Right lung (tissue), 10 donors: ENCODE measurements at places on chromosomes 2 and 18.

GRCh38 chr2:109125593-109126500 lies 3.2 kb upstream of the SH3RF3 start:
- DNase-seq, result no peak

DNA sequence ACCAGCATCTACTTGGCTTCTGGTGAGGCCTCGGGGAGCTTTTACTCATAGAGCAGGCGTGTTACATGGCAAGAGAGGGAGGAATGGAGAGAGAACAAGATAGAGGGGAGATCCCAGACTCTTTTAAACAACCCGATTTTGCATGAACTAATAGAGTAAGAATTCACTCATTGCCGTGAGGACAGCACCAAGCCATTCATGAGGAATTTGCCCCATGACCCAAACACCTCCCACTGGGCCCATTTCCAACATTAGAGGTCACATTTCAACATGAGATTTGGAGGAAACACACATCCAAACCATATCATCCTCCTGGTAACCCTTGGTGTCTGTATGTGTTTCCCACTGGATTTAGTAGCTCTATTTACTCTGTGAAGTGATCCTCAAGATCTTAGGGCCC lies 249.9 kb upstream of the SP5 start:
- DNase-seq, result no peak

GRCh38 chr18:48395646-48396045 lies 13.5 kb downstream of the ZBTB7C start:
- no peak for DNase-seq

- DNase-seq, result no peak
These were observed 109.6 kb downstream of the MEP1B start for GRCh38 chr18:32299484-32299883.

GRCh38 chr2:132503701-132504100 lies 87.1 kb downstream of the GPR39 start:
- no peak for DNase-seq

DNA sequence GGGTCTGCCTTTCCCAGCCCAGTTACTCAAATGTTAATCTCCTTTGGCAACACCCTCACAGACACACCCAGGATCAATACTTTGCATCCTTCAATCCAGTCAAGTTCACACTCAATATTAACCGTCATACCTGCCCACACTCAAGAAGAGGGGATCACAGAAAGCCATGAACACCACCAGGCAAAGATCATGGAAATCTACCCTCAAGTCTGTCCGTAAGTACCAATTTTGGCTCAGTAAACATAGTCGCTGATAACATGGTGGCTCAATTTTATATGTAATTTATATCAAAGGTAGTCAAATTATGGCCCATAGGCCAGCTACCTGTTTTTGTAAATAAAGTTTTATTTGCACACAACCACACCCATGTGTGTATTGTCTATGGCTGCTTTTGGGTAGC lies 102.3 kb upstream of the MAP2 start:
- no peak for DNase-seq

GRCh38 chr2:19360966-19361321 lies 2.5 kb upstream of the OSR1 start:
- DNase-seq, result no peak

DNA sequence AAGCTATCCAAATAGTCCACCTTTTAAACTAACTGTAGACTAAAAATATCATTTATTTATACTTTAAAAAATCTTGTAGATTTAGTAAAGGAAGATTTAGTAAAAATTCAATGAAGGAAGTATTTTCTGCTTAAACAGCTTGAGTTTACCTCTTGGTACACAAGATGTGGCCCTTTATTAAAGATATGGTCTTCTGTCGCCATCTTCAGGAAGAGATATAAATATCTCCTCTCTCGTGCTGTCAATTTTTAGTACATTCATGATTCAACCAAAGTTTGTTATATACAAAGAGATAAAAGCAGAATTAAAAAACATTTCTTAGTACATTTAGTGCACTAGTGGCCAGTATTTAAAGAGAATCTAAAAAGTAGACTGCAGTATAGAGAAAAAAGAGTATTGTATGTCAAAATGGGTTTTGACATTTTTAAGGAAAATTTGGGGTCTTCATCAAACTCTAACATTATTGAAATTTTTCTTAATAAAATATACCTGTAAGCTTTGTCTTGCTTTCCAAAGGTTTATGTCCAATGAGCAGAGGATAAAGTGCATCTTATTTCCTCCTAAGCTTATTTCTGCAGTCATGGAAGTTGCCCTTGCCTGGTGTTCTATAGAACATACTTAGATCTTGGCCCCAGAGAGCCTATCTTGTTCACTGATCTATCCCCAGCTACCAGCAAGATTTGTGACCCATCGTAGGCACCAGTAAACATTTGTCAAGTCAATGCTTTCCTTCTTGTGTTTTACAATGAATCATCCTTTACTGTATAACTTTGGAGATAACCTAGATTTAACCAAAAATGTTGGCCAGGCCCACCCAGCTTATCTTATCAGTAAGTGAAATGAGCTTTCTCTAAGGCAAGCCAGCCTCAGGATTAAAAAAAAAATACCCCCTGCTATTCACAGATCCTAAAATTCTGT lies 18.5 kb upstream of the EML6 start:
- DNase-seq, result no peak

DNA sequence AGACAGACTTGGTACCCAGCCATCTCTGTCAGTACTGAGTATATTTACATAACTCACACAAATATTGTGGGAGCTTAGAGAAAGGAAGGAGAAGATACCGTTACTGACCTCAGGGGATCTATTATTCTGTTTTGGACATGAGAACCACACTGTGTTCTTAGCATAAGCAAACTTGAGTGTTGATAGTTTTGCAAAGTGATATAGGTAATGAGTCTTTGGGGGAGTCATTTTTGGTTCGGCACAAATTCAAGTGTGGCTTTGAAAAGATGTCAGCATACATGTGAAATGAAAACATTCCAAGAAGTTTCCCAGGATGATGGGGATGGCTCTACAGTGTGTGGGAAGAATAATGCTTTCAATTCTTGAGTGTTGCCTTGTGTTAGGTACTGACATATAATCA lies 24.1 kb downstream of the SMARCAL1 start:
- DNase-seq, result no peak

DNA sequence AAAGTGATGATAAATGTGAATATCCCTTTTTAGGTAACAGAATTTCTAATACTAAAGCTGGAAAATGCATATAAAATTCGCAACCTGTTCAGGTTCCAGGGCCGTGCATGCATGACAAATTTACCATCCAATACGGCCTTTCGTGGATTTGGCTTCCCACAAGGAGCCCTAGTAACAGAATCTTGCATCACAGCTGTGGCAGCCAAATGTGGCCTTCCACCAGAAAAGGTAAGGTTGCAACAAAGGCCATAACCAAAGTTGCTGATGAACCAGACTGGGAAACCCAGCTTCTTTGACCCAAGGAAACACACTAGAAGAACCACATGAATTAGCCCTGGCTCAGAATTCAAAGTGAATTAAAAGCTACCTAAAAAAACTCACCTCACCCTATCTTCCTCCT lies 49.6 kb upstream of the BZW1 start:
- no peak for DNase-seq
